A172 (cell line): ENCODE measurements at places on chromosomes 3 and 15. TPM values are rescaled to one million over a fixed set of nuclear protein-coding genes. Genes with fewer than 3 reads are reported as not detected.

DNA sequence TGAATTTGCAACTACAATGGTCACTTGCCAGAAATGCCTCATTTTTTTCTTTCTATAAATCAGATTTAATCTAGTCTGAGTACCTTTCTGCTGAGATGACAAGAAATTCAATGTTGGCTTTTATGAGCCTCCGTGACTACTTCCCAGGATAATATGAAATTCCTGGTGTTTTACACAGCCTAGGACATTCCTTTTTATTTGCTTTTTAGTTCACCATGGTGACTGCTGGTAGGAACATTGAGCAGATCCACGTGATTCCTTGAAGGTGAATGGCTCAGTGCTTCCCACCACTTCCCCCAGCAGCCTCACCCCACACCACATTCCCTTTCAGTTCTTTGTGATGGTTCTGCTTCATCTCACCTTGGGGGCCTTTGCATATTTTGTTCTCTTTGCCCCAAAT lies 4.3 kb upstream of the NPTN start:
- DNase-seq = no peak

- no peak for DNase-seq
Observed at GRCh38 chr3:134239538-134239937, 11.1 kb downstream of the RYK start.

- no peak for DNase-seq
Observed at GRCh38 chr3:162370141-162370540, 873.5 kb downstream of the OTOL1 start.

GRCh38 chr3:49807431-49808114 lies 4.5 kb downstream of the INKA1 start:
- no peak for DNase-seq

DNA sequence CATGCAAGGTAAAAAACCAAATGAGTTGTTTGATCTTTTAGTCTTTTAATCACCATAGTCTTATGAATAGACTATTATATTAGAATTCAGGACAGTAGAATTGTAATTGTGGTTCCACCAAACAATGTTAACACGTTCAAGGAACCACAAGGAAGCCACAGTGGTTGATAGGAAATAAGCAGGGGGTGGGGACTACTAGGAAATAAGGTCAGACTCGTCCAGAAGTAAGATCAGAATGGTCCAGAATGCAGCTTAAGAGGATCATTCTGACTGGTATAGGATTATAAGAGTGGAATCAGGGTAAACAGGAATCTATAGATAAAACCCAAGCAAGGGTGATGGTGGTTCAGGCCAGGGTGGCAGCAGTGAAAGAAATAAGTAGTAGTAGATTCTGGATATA lies 7.5 kb downstream of the MYNN start:
- DNase-seq = no peak

DNA sequence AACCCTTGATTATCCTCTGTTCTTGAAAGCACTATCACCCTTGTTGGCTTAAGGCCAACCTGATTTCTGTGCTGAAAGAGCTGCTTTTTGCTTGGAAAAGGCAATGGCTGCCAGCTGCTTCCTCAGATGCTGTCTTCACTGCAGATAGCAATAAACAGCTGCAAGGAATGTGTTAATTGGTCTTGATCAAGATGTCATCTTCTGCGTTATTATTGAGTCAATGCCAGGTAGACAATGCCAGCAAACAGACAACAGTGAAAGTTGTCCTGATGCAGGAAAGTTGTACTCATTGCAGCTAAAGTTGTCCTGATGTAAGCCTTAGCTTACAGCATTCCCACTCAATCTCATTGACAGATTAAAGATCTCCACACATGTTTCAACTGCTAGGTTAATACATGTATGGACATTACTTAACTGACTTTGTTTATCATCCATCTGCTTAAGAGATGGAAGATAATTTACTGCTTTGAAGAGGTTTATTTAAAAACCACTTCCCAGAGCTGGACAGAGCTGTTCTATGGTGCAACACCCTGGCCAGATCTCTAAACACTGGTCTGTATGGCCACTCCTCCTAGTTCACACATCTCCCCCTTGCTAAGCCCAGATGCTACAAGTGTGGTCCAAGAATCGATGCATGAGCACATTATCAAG lies 251.0 kb upstream of the MCTP2 start:
- DNase-seq = no peak

DNA sequence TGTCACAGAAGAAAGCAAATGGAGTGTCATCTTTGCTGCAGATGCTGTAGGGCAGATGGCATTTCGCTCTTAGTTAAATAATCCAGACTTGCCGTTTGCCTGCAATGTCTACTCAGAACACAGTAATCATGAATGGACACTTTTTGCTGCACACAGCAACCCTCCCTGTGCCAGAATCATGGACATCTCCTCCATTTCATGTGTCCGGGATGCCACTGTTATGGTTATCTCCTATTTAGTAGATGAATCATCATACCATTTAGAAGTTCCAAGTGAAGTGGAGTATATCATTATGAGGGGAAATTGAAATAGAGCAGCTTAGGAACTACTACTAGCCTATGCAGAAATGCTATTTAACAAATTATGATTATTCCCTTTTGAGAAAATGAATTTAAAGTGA lies 118.5 kb downstream of the DUT start:
- DNase-seq = no peak

DNA sequence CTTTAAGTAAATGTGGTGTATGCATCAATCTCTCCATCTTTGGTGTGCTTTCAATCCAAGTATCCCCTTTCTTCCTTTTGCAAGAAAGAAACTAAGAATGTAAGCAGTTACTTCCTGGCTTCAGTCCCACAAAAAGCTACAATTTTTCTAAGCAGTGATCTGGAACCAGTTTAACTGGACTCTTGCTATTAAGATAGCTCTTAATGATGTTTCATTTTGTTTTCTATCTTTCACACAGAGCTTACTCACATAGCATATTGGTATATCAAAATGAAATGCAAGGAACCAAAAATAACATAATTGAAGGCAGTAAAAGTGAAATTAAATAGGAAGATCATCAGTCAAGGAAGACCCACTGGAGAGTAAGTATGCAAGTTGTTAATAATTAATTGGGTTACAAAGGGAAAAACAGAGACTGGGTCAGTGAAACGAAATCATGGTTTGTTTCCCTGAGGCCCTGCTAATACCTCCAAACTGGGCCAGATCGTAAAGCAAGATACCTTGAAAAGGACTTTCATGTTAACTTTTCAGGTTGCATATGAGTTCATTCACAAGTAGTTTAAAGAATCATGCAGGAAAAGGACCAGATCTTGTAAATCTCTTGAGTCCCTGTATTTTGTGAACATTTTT lies 41.9 kb downstream of the GPR160 start:
- DNase-seq = no peak

- DNase-seq = peak; percentile 90
Observed at GRCh38 chr3:193780810-193781478, 187.9 kb downstream of the OPA1 start.

- DNase-seq = peak; percentile 62
Observed at GRCh38 chr3:13896473-13897154, 16.7 kb upstream of the WNT7A start.

- peak; percentile 100 for DNase-seq
Observed at GRCh38 chr3:125110016-125110875, 54.4 kb upstream of the HEG1 start.

GRCh38 chr3:50637011-50637410 lies 20.1 kb downstream of the MAPKAPK3 start:
- no peak for DNase-seq

DNA sequence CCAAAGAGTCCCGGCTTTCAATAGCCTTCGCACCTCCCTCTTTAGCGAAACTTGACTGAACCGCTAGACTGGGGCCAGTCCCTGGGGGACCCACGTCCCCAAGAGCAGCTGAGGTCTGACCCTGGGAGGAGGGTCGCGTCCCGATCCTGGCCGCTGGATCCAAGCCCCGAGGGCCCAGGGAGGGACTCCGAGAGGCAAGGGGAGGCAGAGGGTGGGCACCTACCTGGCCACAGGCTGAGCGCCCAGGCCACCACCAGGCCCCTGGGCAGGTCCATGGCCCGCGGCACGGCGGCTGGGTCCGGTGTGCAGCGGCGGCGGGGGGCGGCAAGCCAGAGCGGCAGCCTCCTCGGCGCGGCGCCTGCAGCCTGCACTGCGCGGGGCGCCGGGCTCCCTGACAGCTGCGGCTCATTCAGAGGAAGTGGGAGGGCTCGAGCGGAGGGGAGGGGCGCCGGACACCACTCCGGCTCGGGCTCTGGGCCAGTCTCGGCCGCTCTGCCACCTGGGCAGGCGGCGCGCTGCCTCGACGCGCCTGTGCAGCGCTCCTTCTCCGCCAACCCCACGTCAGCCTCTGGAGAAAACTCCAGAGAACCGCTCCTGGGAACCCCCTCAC lies at the start of gene ITGA11:
TSS of gene ITGA11 (minus strand) at position 372 of the 610 bp plus-strand sequence. CDS start at position 275, 97 bp downstream.
- DNase-seq = peak; percentile 33

- peak; percentile 29 for DNase-seq
Observed at GRCh38 chr3:150925751-150926201, 20.5 kb upstream of the MINDY4B start.

DNA sequence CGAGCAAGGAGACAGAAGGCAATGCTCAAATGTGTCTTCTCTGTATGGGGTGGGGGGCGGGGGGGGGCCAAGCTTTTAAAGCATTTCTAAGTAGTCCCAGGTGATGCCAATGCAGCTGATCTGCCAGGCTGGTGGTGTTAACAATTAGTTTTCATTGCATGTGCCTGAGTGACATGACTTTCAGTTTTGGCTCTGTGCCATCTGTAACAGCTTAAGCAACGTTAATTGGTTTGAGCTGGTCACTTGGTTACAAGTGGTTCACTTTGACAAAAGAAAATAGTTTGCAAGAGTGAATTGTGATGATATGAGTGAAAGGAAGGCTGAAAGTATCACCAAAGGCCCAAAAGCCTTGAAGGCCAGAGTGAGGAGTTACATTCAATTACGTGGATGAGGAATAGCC lies 26.4 kb upstream of the LRIG1 start:
- no peak for DNase-seq

- no peak for DNase-seq
Observed at GRCh38 chr3:152491922-152492321, 223.2 kb downstream of the MBNL1 start.

GRCh38 chr15:39501366-39502081 lies 79.4 kb upstream of the THBS1 start:
- DNase-seq = no peak

DNA sequence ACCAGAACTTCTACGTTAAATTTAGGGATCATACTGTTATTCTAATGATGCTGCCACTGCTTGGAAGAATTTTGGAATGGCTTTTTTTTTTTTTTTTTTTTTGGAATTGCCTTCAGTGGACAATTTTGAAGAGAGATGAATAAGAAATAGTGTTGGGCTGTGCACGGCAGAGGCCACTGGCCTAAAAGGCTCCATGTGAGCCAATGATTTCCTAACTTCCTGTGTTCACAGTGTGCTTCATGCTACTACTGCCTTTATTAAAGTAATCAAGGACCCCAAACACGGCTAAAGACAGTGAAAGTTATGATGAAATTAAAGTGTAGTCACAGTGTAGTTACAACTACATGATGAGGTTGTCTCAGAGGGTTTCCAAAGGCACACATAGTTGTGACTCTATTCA lies 100.8 kb upstream of the TNFAIP8L3 start:
- no peak for DNase-seq

GRCh38 chr3:13455644-13456043 lies 24.5 kb upstream of the HDAC11 start:
- no peak for DNase-seq

GRCh38 chr15:63232405-63232804 lies 43.0 kb downstream of the RAB8B start:
- DNase-seq = no peak

- DNase-seq = no peak
Observed at GRCh38 chr3:173078525-173078924, 62.5 kb downstream of the SPATA16 start.

DNA sequence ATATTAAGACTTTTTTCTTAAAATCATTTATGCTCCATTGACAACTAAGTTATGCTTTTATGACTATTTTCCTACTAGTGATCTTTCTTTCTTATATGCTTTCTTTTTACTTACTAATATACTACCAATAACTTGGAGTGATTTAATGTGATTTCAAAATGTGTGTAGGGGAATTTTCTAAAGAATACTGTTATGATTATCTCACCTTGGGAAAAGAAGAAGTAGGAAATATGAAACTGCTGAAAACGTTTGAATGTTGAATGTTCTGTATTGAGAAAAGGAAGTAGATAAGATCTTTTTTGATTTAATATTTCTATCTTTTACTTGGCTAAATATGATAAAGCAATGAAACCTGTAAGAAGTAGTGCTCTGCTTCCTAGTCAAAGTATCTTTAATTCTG lies 7.8 kb upstream of the CD200R1 start:
- DNase-seq = no peak

DNA sequence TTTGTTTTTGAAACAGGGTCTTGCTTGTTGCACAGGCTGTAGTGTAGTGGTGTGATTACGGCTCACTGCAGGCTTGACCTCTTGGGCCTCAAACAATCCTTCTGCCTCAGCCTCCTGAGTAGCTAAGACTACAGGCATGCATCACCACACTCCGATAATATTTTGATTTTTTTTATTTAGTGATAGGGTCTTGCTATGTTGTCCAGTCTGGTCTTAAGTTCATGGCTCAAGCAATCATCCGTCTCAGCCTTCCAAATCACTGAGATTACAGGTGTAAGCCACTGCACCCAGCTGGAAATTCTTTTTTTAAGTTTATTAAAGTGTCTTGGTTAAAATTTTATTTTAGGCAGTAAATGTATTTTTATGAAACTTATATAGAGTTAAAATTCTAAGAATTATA lies 32.2 kb upstream of the RAP2B start:
- no peak for DNase-seq

GRCh38 chr15:36951731-36952247 lies 148.6 kb downstream of the MEIS2 start:
- DNase-seq = peak; percentile 92

- no peak for DNase-seq
Observed at GRCh38 chr3:78176869-78177268, 1137.0 kb downstream of the ROBO2 start.

- DNase-seq = no peak
Observed at GRCh38 chr3:77815467-77815866, 775.6 kb downstream of the ROBO2 start.

- no peak for DNase-seq
Observed at GRCh38 chr15:36959746-36960145, 140.6 kb downstream of the MEIS2 start.

GOLGA6D gene
- not detected in 2 replicates for total RNA-seq

COL7A1 gene
- total RNA-seq = 105 and 128 TPM in 2 replicates

OPA1 gene
- total RNA-seq = 117 and 159 TPM in 2 replicates

SPINK8 gene
- not detected in 2 replicates for total RNA-seq

OSBPL10 gene
- 23.0 and 24.2 TPM in 2 replicates for total RNA-seq

ACKR2 gene
- not detected in 2 replicates for total RNA-seq

ZNF80 gene
- not detected in 2 replicates for total RNA-seq

LDHAL6B gene
- not detected in 2 replicates for total RNA-seq

FBXW12 gene
- total RNA-seq = not detected in 2 replicates

TMEM40 gene
- total RNA-seq = 2.9 TPM in 1 of 2 replicates, not detected in the other

TNNC1 gene
- 16.5 and 36.6 TPM in 2 replicates for total RNA-seq

CLDN11 gene
- not detected in 2 replicates for total RNA-seq

PPM1L gene
- total RNA-seq = 0.41 and 1.4 TPM in 2 replicates
